ENCODE measurements at places on chromosomes 1 and 21.

DNA sequence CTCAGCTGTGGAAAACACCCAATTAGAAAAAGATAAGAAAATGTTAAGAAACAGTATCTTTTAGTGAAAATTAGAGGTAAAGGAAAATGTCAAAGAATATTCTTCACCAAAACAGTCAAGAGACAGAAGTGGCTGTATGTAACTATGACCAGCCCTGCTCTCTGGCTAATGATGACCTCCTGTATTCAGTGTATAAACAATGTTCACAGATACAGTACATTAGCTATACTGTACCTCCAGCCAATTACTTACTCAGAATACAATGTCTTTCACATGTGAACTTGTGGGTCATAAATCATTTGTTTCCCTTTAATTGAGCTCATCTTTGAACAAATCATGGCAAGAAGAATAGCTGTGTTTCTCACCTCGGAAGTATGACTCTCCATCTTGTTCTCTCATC, 432.0 kb downstream of the LMO4 start:
- H3K27me3 ChIP-seq = no peaks in the 10 kb centered on the region
- no peaks in the 10 kb centered on the region for H3K36me3 ChIP-seq
- H3K4me3 ChIP-seq = no peak overlapping the region
- DNase-seq = no peak

DNA sequence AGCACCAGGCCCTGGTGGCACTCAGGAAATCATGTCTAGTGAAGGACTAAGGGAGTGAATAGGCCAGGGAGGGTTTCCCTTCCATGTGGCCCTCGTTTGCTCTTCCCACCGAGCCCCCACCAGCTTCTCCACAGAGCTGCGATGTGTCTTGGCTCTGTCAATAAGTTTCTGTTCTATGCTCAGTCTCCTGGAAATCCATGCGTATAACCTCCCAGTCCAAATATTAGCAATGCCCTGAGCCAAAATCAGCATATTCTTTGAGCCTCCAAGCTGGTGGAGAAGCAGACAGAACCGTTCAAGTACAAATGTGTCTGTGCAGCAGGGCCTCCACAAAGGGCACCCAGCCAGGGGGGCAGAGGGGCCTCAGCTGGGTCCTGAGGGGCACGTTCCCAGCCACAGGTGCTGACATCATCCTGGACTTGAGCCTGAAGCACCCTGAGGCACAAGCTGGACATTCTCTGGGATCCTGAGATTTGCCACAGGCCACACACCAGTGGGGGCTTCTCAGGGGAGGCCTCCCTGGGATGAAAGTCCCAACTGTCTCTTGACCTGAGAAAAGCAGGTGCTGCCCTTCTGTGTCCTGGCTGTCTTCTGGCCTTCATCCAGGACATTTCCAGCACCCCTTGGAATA, 350.5 kb upstream of the VAMP3 start:
- H3K4me3 ChIP-seq = no peak overlapping the region
- DNase-seq = no peak
- H3K27me3 ChIP-seq = no peaks in the 10 kb centered on the region
- no peaks in the 10 kb centered on the region for H3K36me3 ChIP-seq
- no peak overlapping the region for H3K27ac ChIP-seq
- no peaks in the 10 kb centered on the region for H3K4me1 ChIP-seq

DNA sequence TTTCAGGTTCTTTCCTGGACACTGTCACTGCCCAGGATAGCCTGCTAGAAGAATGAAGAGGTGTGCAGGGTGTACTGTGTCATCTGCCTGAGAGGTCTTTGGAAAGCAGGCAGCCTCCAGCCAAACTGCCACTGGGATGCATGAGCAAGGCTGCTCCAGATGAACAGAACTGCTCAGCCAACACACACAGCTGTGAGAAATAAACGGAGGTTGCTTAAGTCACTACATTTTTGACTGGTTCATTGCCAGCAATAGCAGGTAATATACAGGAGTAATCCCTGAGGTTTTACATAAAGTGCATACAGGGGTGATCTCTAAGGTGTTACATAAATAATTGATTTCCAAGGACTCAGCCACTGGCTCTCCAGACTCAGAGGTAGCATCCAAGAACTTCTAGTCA, 516.9 kb downstream of the BRINP3 start:
- no peaks in the 10 kb centered on the region for H3K27me3 ChIP-seq
- H3K4me3 ChIP-seq = no peak overlapping the region
- no peak for DNase-seq
- no peaks in the 10 kb centered on the region for H3K36me3 ChIP-seq
- H3K27ac ChIP-seq = no peak overlapping the region

- peaks cover 3% of the 10 kb centered on the region for H3K4me1 ChIP-seq
- H3K27me3 ChIP-seq = no peaks in the 10 kb centered on the region
- no peak for DNase-seq
- no peak overlapping the region for H3K27ac ChIP-seq
- no peaks in the 10 kb centered on the region for H3K36me3 ChIP-seq
Measured at GRCh38 chr1:81543764-81544163, 257.0 kb upstream of the ADGRL2 start.

DNA sequence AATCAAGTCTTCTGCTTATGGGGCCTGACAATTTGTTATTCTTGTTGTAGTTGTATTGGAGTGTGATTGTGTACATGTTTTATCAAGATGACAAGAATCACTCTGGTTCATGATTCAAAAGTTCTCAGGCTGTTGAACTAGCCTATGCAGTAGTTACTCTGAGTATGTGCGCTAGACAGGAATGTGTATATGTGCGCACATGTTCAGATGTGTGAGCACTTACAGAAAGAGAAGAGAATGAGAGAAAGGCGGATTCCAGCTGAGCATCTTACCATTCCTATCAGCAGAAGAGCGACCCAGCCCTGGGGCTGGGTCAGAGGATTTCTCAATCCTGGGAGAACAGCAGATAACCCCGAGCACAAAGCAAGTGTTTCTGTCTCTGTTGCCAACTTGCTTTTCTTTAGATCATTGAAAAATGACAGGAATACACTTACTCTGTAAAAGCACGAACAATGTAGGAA, 110.8 kb upstream of the HOOK1 start:
- no peaks in the 10 kb centered on the region for H3K36me3 ChIP-seq
- H3K27ac ChIP-seq = peak overlapping the region; percentile 64

DNA sequence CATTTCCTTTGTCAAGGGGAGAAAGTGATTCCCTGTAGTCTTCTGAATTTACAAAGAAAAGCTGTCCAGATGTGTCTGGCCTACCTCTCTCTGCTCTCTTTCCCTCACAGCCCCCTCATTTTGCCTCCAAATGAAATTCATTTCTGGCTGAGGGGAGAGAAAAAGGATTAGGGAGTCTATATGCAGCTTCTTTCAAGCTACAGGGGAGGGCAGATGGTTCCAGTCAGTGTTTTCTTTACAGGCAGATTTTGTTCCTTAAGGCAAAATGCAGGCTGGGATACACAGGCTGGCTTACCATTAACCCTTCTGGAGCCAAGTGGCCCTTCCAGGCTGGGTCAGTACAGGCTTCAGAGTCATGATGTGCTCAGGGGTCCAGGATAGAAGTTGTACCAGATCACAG, 198.1 kb upstream of the USP24 start:
- no peaks in the 10 kb centered on the region for H3K27me3 ChIP-seq
- no peaks in the 10 kb centered on the region for H3K4me1 ChIP-seq
- H3K36me3 ChIP-seq = no peaks in the 10 kb centered on the region
- H3K4me3 ChIP-seq = no peak overlapping the region

DNA sequence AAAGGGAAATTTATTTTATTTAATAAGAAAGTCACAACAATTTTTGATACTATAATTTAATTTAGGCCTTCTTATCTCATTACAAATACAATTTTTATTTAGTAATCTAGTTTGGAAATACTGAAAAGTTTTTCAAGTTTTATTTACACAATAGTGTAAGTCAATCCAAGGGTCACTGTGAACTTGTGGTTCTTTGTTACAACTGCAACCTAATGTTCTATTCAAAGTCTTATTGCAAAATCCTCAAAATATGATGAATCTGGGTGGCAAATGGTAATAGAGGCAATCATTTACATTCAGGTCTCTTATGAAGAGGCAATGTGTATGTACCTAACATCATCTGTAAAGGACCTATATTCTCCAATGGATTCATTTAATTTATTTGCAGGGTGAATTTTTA, 421.2 kb downstream of the DPYD start:
- H3K4me1 ChIP-seq = no peaks in the 10 kb centered on the region

GRCh38 chr21:45054927-45055612, 19.3 kb upstream of the ADARB1 start:
- no peaks in the 10 kb centered on the region for H3K27me3 ChIP-seq
- no peaks in the 10 kb centered on the region for H3K36me3 ChIP-seq
- H3K4me3 ChIP-seq = no peak overlapping the region
- H3K27ac ChIP-seq = no peak overlapping the region
- no peaks in the 10 kb centered on the region for H3K4me1 ChIP-seq

DNA sequence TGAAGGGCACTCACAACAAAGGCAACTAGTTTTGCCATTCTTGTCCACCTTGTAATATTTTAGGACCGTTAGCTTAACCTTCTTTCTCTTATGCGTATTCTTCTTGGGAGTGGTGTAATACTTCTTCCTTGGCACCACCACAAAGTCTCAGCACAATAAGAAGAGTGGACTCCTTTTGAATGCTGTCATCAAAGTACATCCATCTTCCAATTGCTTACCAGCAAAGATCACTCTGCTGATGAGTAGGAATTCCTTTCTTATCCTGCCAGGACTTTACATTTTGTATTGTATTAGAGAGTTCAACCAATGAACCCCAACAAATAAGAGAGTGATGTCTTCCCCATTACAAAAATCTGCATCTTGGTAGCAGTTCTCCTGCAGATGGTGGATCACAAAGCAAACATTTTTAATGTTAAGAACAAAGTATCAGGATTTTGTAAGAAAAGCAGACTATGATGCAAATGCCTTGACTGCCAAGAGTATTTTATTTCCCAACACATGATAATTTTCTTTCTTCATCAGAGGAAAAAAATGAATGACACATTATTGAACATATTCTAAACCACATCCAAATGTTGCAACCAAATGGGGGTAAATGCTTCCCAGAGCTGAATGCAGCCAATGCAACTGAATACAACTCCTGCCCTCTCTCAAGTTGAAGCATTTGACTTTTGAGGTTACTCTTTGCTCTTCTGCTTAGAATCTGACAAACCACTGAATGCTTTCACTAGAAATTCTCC, 5.1 kb upstream of the ARNT start:
- H3K27ac ChIP-seq = peak overlapping the region; percentile 22
- no peak for DNase-seq
- no peak overlapping the region for H3K4me3 ChIP-seq
- H3K4me1 ChIP-seq = peaks cover 14% of the 10 kb centered on the region
- H3K36me3 ChIP-seq = no peaks in the 10 kb centered on the region

- no peaks in the 10 kb centered on the region for H3K36me3 ChIP-seq
- no peaks in the 10 kb centered on the region for H3K27me3 ChIP-seq
- H3K4me3 ChIP-seq = peak overlapping the region; percentile 100
- DNase-seq = no peak
- H3K27ac ChIP-seq = peak overlapping the region; percentile 92
Measured at GRCh38 chr21:43658769-43659135, 536 bp downstream of the HSF2BP start.

DNA sequence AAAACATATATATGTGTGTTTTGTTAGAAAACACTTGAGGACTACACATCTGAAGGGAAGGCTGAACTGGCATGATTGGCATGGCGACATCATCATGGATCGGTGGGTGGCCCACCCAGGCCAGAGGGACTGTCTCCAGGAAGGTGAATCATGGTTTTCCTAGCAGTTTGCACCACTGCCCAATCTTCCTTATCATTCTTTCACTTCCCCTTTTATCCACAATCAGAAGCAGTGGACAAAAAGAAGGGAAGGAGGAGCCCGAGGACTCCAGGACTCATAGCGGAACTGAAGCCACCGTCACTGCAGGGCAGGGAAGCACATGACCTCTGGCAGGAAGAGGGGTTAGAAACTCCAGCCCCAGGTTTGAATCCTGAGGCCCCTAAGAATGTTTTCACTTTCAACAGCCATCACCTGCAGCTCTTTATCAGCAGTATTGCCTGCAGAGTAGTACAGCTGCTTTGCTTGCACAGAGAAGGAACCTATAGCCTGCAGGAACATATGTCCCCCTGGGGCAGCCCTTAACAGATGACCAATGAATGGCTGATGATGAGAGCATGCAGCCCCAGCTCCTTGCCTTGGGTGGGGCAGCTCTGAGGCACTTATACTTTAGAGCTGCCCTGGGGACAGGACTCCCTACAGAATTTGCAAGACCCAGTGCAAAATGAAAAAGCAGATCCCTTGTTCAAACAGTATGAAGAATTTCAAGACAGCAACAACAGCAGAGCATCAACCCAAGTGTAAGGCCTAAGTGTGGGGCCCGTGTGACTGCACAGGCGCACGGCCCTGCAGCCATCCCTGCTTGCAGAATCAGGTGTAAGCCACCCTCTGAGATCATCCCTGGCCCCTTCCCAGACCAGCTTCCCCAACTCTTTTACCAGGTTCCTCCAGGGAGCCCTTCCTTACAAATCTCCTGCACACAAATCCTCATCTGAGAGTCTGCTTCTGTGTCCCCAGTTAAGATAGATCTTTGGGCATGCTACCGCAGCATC, 241.8 kb upstream of the IRF2BP2 start:
- H3K27me3 ChIP-seq = no peaks in the 10 kb centered on the region
- H3K36me3 ChIP-seq = no peaks in the 10 kb centered on the region
- no peak overlapping the region for H3K4me3 ChIP-seq
- DNase-seq = no peak

- H3K36me3 ChIP-seq = no peaks in the 10 kb centered on the region
- no peak for DNase-seq
- no peak overlapping the region for H3K27ac ChIP-seq
- H3K27me3 ChIP-seq = no peaks in the 10 kb centered on the region
Measured at GRCh38 chr1:182217071-182217470, 155.6 kb upstream of the ZNF648 start.

- H3K4me1 ChIP-seq = no peaks in the 10 kb centered on the region
- no peak for DNase-seq
- H3K4me3 ChIP-seq = no peak overlapping the region
- H3K36me3 ChIP-seq = no peaks in the 10 kb centered on the region
Measured at GRCh38 chr1:207428783-207429182, 25.3 kb upstream of the CR2 start.

GRCh38 chr1:161187311-161187710, 10.0 kb upstream of the B4GALT3 start:
- peaks cover 16% of the 10 kb centered on the region for H3K36me3 ChIP-seq
- peaks cover 17% of the 10 kb centered on the region for H3K4me1 ChIP-seq
- H3K27me3 ChIP-seq = no peaks in the 10 kb centered on the region
- no peak overlapping the region for H3K27ac ChIP-seq
- no peak overlapping the region for H3K4me3 ChIP-seq

DNA sequence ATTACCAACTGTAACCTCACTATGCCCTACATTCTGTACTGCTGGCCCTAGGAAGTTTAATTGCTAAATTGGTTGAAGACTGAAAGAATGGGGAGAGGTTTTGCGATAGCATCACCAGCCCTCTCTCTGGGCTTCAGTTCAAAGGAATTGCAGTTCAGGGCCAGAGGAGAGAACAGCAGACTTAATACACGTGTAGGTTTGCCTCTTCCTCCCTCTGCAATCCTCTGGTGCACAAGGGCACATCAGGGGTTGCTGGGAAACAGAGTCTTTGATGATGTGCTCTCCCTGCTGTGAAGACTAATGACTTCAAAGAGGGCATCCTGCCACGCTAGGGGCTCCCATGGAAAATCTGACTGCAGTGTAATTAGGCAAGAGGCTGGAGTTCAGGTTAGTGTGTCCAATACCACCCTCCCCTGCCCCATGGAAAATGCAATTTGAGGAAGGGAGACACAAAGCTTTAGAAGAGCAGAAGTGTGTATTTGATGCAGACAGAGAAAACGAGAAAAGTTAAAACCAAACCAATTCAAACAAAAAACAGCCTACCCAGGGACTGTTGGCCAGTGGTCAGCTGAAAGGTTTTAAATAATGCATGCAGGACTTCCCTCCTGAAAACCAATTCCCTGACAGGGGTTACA, 167.9 kb downstream of the ASTN1 start:
- no peaks in the 10 kb centered on the region for H3K36me3 ChIP-seq
- H3K27ac ChIP-seq = no peak overlapping the region
- no peaks in the 10 kb centered on the region for H3K4me1 ChIP-seq
- DNase-seq = no peak
